ENCODE measurements at places on chromosomes 12 and 14.

DNA sequence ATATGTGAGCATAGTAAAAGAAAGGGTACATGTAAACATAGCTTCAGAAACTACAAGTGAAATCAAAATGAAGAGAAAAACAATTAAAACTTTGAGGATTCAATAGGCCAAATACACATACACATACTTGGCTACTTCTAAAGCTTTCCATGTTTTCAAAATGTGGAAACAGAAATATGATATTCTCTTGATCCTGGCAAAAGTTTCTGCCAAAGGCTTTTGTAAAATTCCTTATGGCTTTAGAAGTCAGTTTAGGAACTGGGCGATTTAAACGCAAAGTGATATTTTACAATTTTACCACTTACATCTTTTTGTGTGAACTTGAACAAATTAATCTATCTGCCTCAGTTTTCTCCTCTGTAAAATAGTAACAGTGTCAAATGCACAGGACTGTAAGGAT, 756.4 kb downstream of the C12orf50 start:
- DNase-seq = no peak

GRCh38 chr12:46585854-46586621, 213.5 kb upstream of the SLC38A2 start:
- peak; percentile 71 for DNase-seq

- DNase-seq = no peak
Measured at GRCh38 chr14:55470025-55470424, 29.6 kb upstream of the TBPL2 start.

GRCh38 chr12:26863515-26863914, 30.5 kb upstream of the ITPR2 start:
- DNase-seq = no peak

DNA sequence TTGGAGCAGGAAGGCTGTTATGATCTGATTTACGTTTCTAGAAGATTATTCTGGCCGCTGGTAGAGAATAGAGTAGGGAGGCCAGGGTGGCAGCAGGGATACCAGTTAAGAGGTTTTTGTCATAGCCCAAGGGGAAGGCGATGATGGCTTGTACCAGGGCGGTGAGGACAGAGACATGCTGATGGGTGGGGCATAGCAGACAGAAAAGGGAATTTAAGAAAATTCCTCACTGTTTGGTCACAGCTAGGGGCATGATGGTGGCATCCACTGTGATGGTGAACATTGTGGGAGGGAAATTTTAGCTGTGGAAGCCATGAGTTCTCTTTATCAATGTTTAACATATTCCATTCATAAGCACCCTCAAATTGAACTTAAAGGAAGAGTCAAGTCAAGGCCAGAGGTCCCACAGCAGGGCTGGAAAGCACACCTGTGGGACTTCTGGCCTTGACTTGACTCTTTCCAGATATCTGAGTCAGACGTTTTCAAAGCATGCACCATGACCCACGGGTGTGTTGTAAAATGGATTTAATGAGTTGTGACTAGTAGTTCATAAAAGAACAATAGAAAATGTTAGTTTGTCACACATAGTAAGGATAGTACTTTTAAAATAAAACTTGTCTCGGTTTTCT, 134.6 kb downstream of the CHST11 start:
- DNase-seq = no peak

- no peak for DNase-seq
Measured at GRCh38 chr14:89651805-89652204, 234.8 kb upstream of the FOXN3 start.

Measured in fibroblast of the conjunctiva (primary cell).